Nephron progenitor cell (in vitro differentiated cells): ENCODE measurements at places on chromosomes 6 and 20.
A peak's percentile ranks its signal among the peaks of the same experiment; 100 is the strongest.

- DNase-seq: no peak
Observed at GRCh38 chr20:61929561-61929960, 136.1 kb downstream of the TAF4 start.

DNA sequence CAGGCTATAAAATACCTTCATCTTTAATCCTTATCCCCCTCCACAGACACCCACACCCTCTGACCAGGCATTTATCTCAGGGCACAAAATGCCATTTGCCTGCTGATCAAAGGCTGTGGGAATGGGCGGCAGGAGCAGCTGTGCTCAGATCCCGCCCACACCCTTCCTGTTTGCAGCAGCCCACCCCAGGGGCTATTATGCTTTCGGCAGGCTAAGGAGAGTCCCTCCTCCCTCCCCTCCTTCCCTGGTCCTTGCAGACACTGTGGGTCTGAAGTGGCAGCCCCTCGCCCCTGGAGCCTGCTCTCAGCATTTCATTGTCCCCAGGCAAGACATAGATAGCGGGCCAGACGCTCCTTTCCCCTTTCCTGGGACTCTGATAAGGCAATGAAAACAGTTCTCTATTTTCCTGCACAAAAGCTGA lies 220.8 kb upstream of the HEY2 start:
- DNase-seq: peak; percentile 51

- no peak for DNase-seq
Observed at GRCh38 chr6:96164802-96165201, 149.0 kb downstream of the FUT9 start.

DNA sequence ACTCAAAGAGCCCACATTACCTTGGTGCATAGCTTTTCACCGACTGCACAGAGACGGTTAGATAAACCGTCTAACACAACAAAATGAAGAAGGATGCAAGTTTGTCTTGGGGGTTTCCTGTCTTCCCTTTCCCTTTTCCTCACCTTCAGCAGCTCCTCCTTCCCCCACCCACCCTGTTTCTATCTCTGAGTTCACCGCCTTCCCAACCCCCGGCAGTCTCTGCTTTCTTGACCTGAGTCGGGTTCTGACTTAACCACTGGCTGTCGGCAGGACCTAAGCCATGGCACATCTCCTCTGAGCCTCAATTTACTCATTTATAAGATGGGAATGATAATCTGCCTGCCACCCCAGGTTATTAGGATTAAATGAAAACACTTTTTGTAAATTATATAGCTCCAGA lies 25.8 kb upstream of the CNKSR3 start:
- no peak for DNase-seq

DNA sequence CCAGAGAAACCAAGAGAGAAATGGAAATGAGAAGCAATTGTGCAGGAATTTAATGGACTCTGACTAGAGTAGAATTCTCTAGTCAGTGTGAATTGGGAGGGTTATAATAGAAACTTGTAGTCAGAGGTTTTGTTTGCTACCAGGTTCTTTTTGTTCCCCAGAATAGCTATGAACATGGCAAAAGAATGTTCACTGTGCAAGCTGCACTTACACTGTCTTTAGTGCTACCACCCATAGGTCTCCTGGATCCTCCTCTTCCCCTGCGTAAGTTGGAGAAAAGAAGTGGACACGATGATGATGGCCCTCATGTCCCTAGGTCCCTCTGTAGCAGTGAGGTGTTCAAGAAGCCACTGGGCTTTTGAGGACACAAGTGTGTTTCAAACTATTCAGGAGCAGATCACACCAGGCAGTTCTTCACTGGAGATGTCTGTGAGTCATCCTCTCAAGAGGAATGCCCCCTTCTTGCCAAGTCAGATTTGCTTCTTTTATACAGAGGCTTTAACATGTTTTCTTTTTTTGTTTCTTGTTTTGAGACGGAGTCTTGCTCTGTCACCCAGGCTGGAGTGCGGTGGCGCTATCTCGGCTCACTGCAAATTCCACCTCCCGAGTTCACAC lies 47.6 kb upstream of the SMIM8 start:
- DNase-seq: no peak
